ENCODE measurements at places on chromosomes 5 and 9. TPM values are rescaled to one million over a fixed set of nuclear protein-coding genes. Genes with fewer than 3 reads are reported as not detected.

The TAF11L10 gene
- total RNA-seq = not detected

The PDE8B gene
- 7.6 TPM for total RNA-seq

The OBP2B gene
- not detected for total RNA-seq

The INSYN2B gene
- 0.10 TPM for total RNA-seq

The ATOSB gene
- total RNA-seq = 38.6 TPM

The NCS1 gene
- total RNA-seq = 2.7 TPM

The PHYHD1 gene
- 82.2 TPM for total RNA-seq

The G3BP1 gene
- total RNA-seq = 169 TPM

The TAF11L12 gene
- total RNA-seq = not detected

The PSD2 gene
- 0.15 TPM for total RNA-seq

GRCh38 chr9:23779220-23779619, 46.8 kb downstream of the ELAVL2 start:
- no peaks in the 10 kb centered on the region for H3K36me3 ChIP-seq
- DNase-seq = no peak
- no peaks in the 10 kb centered on the region for H3K27me3 ChIP-seq
- no peak overlapping the region for H3K4me3 ChIP-seq
- no peak overlapping the region for H3K27ac ChIP-seq
- H3K4me1 ChIP-seq = no peaks in the 10 kb centered on the region

DNA sequence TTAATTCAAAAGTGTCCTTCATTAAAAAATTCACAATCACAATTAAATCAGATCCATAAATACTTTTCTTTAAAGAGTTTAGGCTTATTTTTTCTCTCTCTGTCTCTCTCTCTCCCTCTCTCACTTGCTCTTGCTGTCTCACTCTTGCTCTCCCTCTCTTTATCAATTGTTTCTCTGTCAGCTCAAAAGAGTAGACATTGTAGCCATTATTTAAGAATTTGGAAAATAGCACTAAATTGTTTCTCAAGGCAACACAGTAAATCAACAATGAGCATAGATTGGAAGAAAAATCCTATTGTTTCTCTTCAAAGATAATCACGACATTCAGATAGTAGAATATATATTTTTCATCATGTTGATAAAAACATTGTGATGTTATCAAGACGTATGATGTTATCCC, 1114.0 kb downstream of the PTPRD start:
- H3K27ac ChIP-seq = no peak overlapping the region
- no peaks in the 10 kb centered on the region for H3K27me3 ChIP-seq
- no peak overlapping the region for H3K4me3 ChIP-seq
- DNase-seq = no peak

- no peak overlapping the region for H3K4me3 ChIP-seq
- no peaks in the 10 kb centered on the region for H3K36me3 ChIP-seq
- H3K27ac ChIP-seq = no peak overlapping the region
- no peaks in the 10 kb centered on the region for H3K4me1 ChIP-seq
- H3K27me3 ChIP-seq = no peaks in the 10 kb centered on the region
These were observed 29.8 kb upstream of the BICD2 start for GRCh38 chr9:92794426-92794825.

GRCh38 chr5:57186194-57186593, 12.3 kb downstream of the GPBP1 start:
- no peak overlapping the region for H3K27ac ChIP-seq
- peaks cover 62% of the 10 kb centered on the region for H3K4me1 ChIP-seq
- H3K4me3 ChIP-seq = no peak overlapping the region
- H3K27me3 ChIP-seq = no peaks in the 10 kb centered on the region
- no peak for DNase-seq

- DNase-seq = no peak
- H3K27ac ChIP-seq = no peak overlapping the region
- H3K4me1 ChIP-seq = peaks cover 27% of the 10 kb centered on the region
- no peaks in the 10 kb centered on the region for H3K36me3 ChIP-seq
- no peaks in the 10 kb centered on the region for H3K27me3 ChIP-seq
These were observed 26.1 kb upstream of the CPEB4 start for GRCh38 chr5:173862047-173862477.

DNA sequence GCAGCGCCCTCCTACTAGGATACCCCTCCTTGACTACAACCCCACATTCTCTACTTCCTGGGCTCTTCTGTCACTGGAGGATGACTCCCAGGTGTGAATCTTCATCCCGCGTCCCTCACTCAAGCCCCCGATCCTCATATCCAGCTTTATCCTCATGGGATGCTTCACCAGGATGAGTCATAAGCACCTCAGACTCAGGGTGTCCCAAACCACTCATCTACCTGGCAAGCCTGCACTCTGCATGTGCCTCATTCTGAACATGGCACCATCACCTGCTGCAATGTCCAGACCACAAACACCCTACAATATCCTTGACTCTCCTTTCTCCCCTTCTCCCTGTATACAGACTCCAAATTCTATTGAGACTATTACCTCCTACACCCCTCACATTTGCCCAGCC, 1.5 kb upstream of the TGFBI start:
- H3K4me1 ChIP-seq = peaks cover 17% of the 10 kb centered on the region
- no peak overlapping the region for H3K4me3 ChIP-seq

- no peak overlapping the region for H3K27ac ChIP-seq
- no peaks in the 10 kb centered on the region for H3K4me1 ChIP-seq
- no peaks in the 10 kb centered on the region for H3K36me3 ChIP-seq
These were observed 115.4 kb downstream of the EGFLAM start for GRCh38 chr5:38373743-38374142.

- no peak overlapping the region for H3K4me3 ChIP-seq
- H3K27me3 ChIP-seq = no peaks in the 10 kb centered on the region
- no peak overlapping the region for H3K27ac ChIP-seq
- H3K4me1 ChIP-seq = peaks cover 4% of the 10 kb centered on the region
These were observed 89.3 kb upstream of the TNC start for GRCh38 chr9:115207003-115207836.

- no peaks in the 10 kb centered on the region for H3K27me3 ChIP-seq
- no peak overlapping the region for H3K4me3 ChIP-seq
- peaks cover 11% of the 10 kb centered on the region for H3K4me1 ChIP-seq
- no peak overlapping the region for H3K27ac ChIP-seq
- no peak for DNase-seq
These were observed 24.8 kb upstream of the ROPN1L start for GRCh38 chr5:10416868-10417267.

DNA sequence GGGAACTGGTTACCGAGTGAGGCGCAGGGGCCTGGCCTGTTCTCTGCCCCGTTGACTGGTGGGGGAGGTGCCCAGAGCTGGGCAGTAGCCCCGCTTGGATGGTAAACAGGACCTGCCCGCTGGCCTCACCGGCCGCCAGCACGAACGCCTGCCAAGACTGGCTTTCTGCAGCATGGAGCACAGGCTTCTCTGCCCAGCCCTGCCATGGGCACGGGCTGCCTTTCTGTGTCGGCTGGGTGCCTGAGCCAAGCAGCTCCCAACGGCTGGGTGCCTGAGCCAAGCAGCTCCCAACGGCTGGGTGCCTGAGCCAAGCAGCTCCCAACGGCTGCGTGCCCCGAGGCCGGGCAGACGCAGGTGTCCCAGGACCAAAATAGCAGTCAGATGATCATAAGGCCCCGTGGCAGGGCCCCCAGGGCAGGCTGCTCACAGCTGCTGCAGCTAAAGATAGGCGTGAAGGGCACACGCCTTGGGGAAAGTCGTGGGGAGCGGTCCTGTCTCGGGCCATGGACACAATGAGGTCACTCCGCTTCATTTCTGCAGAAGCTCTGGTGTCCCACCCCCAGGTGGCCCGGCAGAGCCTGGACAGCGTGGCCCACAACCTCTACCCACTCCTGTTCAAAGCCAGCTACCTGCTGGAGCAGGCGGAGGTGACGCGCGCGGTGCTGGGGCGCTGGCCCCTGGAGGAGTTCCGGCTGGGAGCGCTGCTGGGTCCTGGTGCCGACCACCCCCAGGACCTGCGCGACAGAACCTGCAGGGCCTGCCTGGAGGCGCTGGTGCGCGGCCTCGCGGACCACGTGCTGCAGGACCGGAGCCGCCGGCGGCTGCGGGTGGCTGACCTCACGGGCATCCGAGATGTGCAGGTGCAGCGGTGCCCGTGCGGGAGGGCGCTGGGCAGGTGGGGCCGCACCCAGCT, at the start of gene LRRC14B:
Gene LRRC14B, plus strand, starts transcription at position 460 of the 913 bp plus-strand sequence. Its CDS starts 44 bp downstream, at position 504.
- peak; percentile 87 for DNase-seq

DNA sequence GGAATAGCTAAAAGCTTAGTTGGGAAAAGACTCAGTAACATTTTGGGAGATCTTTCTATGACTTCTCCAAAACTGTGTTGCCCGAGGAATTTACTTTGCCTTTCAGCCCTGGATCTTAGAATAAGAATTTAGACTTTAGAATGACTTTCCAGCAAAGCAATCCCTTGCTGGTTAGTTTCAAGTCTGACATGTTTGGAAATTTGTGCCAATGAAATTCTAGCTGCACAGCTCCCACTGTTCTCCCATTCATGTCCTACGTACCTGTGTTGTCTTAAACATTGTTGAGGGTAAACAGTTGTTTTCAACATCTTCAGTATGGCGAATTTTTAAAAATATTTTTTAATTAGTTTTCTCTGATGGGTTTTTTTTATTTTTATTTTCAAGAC, 111.4 kb downstream of the CCDC192 start:
- H3K4me1 ChIP-seq = no peaks in the 10 kb centered on the region
- no peak overlapping the region for H3K27ac ChIP-seq
- H3K36me3 ChIP-seq = no peaks in the 10 kb centered on the region
- no peaks in the 10 kb centered on the region for H3K27me3 ChIP-seq

GRCh38 chr9:114525513-114525912, 20.2 kb upstream of the WHRN start:
- H3K4me3 ChIP-seq = no peak overlapping the region
- no peaks in the 10 kb centered on the region for H3K4me1 ChIP-seq
- H3K36me3 ChIP-seq = no peaks in the 10 kb centered on the region
- DNase-seq = no peak
- no peaks in the 10 kb centered on the region for H3K27me3 ChIP-seq

DNA sequence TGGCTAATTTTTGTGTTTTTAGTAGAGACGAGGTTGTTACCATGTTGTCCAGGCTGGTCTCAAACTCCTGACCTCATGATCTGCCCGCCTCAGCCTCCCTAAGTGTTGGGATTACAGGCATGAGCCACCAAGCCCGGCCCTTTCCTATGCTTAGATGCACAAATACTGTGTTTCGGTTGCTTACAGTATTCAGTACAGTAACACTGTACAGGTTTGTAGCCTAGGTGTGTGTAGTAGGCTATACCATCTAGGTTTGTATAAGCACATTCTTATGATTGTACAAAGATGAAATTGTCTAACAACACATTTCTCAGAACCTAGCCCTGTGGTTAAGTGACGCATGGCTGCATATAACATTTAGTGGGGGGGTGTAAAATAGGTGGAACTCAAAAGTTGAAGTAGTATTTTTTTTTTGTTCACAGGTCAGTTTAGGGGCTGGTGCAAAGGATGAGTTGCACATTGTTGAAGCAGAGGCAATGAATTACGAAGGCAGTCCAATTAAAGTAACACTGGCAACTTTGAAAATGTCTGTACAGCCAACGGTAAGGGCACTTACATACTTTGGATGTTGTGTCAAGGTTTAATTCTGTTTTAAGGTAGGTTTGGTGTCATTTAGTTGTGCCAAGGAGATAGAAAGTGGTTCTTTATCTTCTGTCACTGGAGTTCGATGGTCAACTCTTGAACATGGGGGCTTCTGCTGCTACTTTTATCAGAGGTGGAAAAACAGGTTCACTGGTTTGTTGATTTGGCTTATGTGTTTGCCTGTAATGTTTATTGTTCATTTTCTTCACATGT, 3.4 kb downstream of the NPM1 start:
- peaks cover 53% of the 10 kb centered on the region for H3K36me3 ChIP-seq
- H3K4me3 ChIP-seq = peak overlapping the region; percentile 96
- H3K4me1 ChIP-seq = peaks cover 24% of the 10 kb centered on the region

DNA sequence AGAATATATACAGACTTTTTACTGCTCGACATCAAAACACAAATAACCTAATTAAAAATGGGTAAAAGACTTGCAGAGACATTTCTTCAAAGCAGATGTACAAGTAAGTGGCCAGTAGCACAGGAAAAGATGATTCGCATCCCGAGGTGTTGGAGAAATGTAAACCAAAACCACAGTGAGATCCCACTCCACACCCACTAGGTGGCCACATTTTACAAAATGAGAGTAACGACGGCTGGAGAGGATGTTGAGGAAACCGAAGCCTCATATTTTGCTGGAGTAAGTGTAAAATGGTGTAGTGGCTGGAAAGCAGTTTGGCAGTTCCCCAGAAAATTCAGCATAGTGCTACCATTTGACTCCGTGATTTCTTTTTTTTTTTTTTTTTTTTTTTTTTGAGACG, 21.3 kb upstream of the GBGT1 start:
- no peaks in the 10 kb centered on the region for H3K36me3 ChIP-seq
- no peak overlapping the region for H3K27ac ChIP-seq
- H3K4me3 ChIP-seq = no peak overlapping the region
- DNase-seq = no peak
- no peaks in the 10 kb centered on the region for H3K4me1 ChIP-seq
- H3K27me3 ChIP-seq = no peaks in the 10 kb centered on the region

DNA sequence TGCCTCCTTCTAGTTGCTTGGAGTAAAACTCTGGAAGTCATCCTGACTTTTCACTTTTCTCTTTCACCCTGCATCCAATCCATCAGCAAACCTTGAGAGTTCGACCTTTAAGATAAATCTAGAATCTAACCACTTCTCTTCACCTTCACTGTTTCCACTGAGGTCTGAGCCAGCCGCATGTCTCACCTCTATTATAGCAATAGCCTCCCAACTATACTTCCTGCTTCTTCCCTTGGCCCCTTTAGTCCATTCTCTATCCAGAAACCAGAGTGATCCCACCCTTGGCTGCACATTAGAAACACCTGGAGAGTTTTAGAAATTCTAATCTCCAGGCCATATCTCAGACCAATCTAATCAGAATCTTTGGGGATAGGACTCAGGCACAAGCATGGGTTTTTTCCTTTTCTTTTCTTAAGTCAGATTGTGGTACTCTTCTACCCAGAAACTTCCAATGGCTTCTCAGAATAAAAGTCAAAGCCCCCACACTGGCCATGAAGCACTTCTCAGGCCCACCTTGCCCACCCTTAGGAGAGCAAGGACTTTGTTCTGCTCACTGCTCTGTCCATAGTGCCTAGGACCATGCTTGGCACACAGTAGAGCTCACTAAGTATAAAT, 33.1 kb downstream of the MFAP3 start:
- no peak overlapping the region for H3K27ac ChIP-seq
- no peak for DNase-seq
- H3K36me3 ChIP-seq = no peaks in the 10 kb centered on the region
- H3K27me3 ChIP-seq = no peaks in the 10 kb centered on the region
- H3K4me3 ChIP-seq = no peak overlapping the region

DNA sequence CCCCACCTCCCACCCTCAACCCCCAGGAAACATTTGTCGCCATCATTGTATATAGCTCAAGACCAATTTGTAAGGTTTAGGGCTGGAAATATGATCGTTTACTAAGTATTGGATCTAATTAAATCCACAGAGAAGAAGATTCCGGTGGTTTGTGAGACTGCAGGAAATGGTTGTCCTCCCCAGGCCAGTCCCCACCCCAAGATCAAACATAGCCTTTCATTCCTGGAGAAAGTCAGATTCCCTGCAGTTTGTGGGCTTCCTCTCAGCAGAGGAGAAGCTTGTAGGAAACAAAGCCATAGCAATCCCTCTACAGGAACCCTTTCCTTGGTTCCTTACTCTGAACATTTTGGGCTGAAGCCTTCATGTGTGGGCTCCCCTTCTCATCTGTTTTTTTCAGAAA, 79.2 kb upstream of the TBCA start:
- no peaks in the 10 kb centered on the region for H3K27me3 ChIP-seq
- peaks cover 15% of the 10 kb centered on the region for H3K4me1 ChIP-seq
- no peak overlapping the region for H3K4me3 ChIP-seq
- no peak for DNase-seq
- no peaks in the 10 kb centered on the region for H3K36me3 ChIP-seq
- no peak overlapping the region for H3K27ac ChIP-seq

All from upper lobe of left lung (tissue), 6 donors.